ENCODE measurements at places on chromosomes 11 and 22.

DNA sequence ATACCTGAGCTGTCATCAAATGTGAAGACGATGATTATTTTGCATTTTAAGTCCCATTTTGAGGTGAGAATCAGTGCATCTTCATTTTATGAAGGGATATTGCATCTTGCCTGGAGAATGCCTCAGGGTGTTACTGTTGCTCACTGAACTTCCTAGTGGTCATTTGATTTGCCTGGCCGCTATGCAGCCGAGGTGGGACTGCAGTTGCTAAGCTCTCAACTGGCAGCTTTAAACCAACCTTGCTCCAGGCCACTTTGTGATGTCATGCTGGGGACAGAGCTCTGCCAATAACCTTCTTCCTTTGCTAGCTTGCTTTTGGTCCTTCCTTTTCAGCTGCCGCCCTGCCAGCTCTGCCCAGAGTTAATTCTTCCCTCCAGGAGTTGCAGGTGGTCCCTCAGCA is 409.4 kb upstream of the B3GAT1 start:
- no peak for DNase-seq

GRCh38 chr11:27977031-27977430 is 130.9 kb downstream of the KIF18A start:
- DNase-seq, result no peak

- DNase-seq, result no peak
Measured at GRCh38 chr22:16967453-16968217, 40.4 kb downstream of the GAB4 start.

GRCh38 chr22:35733791-35734516 is 16.3 kb downstream of the APOL5 start:
- no peak for DNase-seq

GRCh38 chr11:11414996-11415395 is 61.9 kb upstream of the CSNK2A3 start:
- DNase-seq, result no peak

GRCh38 chr11:2483426-2483825 is 38.6 kb downstream of the KCNQ1 start:
- no peak for DNase-seq

All from KG1 (cell line).